ENCODE measurements at places on chromosomes 7 and 10. TPM values are rescaled to one million over a fixed set of nuclear protein-coding genes. Genes with fewer than 3 reads are reported as not detected.
A peak's percentile ranks its signal among the peaks of the same experiment; 100 is the strongest.

Gene BPGM
- polyA plus RNA-seq, result 27.0 TPM

Gene STOX1
- polyA plus RNA-seq, result 0.05 TPM

- H3K4me3 ChIP-seq, result no peak within 1 kb of the TSS
- peaks cover 34% of the 10 kb centered on the region for H3K27me3 ChIP-seq
- no peaks in the 10 kb centered on the region for H3K36me3 ChIP-seq
Observed at GRCh38 chr10:4825868-4826791, at the start of gene AKR1E2. Gene AKR1E2 (plus strand): TSS chr10:4826207. CDS start chr10:4826325, 118 bp downstream.

DNA sequence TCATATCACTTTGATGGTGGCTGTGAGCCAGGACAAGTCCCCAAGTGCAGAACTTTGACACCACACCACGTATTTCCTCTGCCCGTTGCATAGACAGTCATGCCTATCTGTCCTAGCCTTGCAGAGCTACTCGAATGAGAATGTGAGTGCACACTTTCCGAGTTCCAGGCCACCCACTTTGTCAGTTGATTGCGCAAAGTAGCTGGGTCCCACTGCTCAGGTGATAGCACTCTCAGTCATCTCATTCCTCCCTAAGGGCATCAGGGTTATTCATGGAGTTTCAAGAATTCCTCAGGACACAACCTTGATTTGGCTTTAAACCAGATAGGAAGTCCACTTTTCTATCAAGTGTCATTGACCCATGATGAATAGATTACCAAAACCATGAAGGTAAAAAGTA, 19.3 kb downstream of the LSM5 start:
- H3K27ac ChIP-seq, result no peak overlapping the region
- H3K4me3 ChIP-seq, result no peak overlapping the region
- H3K36me3 ChIP-seq, result no peaks in the 10 kb centered on the region
- H3K4me1 ChIP-seq, result no peaks in the 10 kb centered on the region
- peaks cover 2% of the 10 kb centered on the region for H3K27me3 ChIP-seq

Gene GPNMB
- not detected for polyA plus RNA-seq

Gene CALHM1
- not detected for polyA plus RNA-seq

- H3K36me3 ChIP-seq, result no peaks in the 10 kb centered on the region
- H3K27me3 ChIP-seq, result no peaks in the 10 kb centered on the region
- no peak overlapping the region for H3K4me3 ChIP-seq
- DNase-seq, result no peak
Observed at GRCh38 chr10:367636-368035, 232.4 kb downstream of the ZMYND11 start.

GRCh38 chr10:21516242-21517131, 9.0 kb downstream of the SKIDA1 start:
- H3K27ac ChIP-seq, result no peak overlapping the region
- peaks cover 76% of the 10 kb centered on the region for H3K27me3 ChIP-seq
- peak; percentile 69 for DNase-seq
- H3K36me3 ChIP-seq, result no peaks in the 10 kb centered on the region

GRCh38 chr7:158430308-158431034, 157.2 kb downstream of the PTPRN2 start:
- H3K27me3 ChIP-seq, result no peaks in the 10 kb centered on the region
- H3K4me1 ChIP-seq, result no peaks in the 10 kb centered on the region
- no peaks in the 10 kb centered on the region for H3K36me3 ChIP-seq

GRCh38 chr7:26191233-26191973, 9.1 kb downstream of the HNRNPA2B1 start:
- no peak overlapping the region for H3K27ac ChIP-seq
- peak overlapping the region; percentile 63 for H3K4me3 ChIP-seq
- no peaks in the 10 kb centered on the region for H3K27me3 ChIP-seq
- peaks cover 85% of the 10 kb centered on the region for H3K36me3 ChIP-seq
- DNase-seq, result no peak
